ENCODE measurements at places on chromosomes 2 and 18.

DNA sequence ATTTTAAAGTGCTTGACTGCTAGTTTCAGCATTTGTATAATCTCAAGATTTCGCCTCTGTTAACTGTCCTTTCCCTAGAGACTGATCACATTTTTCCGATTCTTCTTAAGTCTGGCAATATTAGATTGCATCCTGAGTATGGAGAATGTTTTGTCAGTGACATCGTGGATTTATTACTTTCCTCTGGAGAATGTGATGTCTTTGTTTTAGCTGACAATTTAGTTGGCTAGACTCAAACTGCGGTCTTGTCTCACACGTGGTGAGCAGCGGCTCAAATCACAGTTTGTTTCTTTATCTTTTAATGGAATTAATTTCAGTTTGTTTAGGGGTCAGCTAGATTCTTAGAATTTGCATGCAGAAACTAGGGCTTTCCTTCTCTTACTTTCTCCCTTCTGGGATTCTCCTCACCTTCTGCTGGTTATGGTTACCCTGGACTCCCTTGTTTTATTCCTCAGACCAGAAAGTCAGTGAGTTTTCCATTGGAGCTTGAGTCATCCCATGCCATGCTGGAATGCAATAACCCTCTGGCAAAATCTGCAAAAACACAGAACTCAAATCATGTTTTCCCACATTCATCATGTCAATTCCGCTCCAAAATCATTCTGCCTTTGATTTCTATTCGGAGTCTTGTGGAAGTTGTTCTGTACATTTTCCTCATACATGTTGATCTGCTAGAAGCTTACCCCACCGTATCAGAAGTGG is 327.2 kb upstream of the TRIB2 start:
- no peak for DNase-seq

DNA sequence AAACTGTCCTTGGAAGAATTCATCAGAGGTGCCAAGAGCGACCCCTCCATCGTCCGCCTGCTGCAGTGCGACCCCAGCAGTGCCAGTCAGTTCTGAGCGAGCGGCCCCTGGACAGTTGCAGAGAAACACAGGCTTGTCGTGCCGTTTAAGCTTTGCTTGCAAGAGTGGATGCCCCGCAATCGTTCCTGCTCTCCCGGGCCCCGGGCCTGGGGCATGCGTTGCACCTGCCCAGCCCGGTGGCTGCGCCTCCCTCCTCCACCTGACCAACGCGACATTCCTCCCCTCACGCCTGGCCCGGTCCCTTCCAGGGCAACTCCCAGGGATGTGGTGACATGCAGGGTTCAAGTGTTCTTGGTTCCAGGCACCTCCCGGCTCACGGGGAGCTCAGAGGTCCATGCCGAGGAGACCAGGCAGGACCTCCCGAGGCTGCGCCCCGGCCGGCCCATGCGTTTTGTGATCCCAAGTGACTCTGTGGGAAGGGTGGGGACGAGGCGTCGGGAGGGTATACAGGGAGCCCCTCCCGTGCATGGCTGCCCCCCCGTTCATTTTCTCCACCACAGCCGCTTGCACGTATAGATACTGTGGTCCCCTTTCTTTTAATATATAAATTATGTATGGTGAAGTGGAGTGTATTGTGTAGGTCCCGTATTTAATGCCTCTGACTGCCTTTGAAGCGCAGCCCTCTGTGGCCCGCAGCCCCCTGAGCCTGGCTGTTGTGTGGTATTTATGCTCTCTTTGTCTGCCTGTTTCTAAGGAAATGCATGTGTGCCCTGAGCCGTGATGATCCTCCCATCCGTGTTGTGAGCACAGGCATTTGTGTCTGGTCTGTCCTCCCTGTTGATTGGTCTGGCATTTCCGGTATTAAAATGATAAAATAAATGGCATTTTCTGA is 21.2 kb downstream of the ODC1 start:
- DNase-seq, result no peak

DNA sequence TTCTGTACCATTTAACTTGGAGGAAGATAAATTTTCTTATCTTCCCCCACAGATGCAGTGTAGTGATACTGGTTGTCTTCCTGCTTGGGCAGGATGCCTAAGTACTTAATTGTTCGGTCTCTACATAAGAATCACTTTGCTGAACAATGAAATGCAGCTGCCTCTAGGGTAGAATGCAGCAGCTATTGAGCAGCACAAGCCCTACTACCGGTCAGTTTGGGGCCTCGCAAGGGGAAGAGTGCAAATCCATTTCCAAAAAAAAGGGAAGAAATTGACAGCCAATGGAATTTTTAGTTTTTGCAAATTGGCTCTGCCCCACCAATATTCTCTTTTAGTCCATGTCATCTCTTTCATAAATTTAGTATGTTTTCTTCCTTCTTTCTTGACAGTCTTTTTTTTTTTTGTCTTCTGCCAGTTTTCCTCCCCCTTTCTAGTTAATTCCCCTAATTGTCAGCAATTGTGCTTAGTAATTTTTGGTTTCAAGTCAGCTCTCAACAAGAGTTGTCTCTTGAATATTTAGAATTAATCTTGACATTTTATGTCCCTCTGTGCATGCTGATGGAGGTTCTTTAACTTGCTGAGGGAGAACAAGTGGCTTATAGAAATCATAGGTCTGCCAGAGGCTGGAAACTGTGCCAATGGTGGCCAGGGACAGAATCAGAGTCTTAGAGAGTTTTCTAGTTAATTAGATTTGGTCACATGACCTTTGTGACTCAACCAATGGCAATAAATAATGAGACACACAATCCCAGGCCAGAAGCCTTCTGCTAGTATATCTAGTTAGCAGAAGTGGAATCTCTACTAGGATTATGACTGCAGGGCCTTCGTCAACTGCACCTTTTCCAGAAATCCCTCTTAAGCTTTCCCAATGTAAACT is 270.0 kb downstream of the CTNNA2 start:
- no peak for DNase-seq

DNA sequence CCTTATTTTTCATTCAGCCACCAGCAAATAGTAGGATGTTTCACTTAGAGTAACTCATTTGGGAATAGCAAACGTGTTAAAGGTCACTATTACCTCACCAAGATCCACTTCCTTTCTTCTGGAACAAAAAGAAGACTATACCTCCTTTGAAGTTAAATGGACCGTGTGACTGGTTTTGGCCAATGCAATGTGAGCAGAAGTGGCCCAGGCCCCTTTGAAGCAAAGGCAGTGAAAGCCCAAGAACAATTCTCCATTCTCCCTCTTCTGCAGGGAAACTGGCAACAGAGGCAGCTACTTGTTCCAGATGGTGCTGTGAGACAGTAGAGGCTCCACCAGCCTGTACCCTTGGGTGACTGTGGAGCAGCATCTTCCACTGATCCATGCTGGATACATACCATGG is 11.3 kb upstream of the MALL start:
- no peak for DNase-seq

GRCh38 chr2:240458044-240458899 is 22.8 kb downstream of the GPC1 start:
- no peak for DNase-seq

GRCh38 chr18:7786569-7786968 is 219.5 kb downstream of the PTPRM start:
- DNase-seq, result no peak

DNA sequence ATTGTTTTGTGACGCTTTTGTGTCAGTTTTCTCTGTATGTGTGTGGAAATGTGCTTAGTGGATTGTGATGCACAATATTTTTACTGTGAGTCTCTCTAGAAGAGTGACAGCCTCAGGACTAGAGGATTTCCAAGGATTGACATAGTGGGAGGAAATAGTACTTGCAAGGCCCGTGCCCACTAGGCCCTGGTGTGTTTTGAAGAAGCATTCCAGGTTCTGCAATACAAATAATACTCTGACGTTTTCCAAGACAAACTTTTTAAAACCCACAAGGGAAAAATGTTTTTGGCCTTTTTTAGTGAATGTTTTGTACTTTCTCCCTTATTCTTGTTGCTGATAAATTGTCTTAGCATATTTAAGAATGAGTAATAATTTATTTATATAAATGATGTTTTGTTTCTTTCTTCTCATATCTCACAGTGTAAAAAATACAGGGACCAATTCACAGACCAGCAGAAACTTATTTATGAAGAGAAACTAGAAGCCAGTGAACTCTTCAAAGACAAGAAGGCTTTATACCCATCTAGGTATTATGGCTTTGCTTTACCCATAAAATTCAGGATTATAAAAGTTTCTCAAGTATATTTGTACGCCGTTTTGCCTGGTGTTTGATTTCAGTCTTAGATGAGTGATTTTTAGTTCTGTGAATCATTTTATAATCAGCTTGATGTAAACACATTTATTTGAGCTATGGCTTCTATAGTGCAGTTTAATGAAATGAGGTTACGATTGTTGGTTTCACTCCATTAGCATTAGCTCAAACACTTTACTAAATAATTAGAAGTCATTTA is 165.6 kb downstream of the MYO1B start:
- no peak for DNase-seq

DNA sequence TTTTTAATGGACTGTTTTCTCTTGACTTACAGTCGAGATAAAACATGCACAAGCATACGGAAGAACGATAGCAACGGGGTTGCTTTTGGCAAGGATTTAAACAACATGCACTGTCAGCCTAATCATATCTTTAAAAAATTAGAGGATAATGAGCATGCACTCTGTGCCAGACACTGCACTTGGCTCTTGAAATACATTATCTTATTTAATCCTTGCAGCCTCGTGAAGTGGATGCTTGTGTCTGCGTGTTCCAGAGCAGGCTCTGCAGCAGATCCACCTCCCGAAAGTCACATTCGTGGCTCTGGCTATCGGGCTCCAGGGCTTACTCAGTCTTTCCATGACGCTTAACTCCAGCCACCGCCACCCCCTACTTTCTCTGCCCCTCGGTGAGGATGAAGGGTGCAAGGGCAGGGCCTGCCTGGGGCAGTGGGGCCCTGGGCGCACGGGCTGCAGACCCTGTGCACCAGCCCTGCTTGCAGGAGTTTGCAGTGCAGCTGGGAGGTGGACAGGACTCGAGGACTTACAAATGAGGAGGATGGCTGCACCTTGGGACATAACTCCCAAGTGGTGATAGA is 61.7 kb downstream of the ACKR3 start:
- DNase-seq, result no peak

DNA sequence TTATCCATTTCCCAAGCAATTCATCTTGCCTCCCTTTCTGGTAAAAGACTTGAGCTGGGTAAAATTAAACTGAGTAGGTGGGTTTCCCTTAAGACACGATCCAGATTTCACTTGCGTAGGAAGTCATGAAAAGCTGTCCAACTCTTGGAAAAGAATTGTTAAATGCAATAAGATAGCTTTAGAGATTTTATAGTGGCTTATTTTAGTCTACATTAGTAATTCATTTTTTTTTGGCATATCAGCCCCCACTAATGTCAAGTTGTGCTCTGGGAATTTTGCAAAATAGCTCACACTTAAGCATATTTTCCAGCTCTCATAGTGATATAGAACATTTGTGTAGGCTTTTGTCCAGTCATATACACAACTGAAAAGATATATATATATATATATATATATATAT is 344.7 kb upstream of the FIGN start:
- DNase-seq, result no peak

DNA sequence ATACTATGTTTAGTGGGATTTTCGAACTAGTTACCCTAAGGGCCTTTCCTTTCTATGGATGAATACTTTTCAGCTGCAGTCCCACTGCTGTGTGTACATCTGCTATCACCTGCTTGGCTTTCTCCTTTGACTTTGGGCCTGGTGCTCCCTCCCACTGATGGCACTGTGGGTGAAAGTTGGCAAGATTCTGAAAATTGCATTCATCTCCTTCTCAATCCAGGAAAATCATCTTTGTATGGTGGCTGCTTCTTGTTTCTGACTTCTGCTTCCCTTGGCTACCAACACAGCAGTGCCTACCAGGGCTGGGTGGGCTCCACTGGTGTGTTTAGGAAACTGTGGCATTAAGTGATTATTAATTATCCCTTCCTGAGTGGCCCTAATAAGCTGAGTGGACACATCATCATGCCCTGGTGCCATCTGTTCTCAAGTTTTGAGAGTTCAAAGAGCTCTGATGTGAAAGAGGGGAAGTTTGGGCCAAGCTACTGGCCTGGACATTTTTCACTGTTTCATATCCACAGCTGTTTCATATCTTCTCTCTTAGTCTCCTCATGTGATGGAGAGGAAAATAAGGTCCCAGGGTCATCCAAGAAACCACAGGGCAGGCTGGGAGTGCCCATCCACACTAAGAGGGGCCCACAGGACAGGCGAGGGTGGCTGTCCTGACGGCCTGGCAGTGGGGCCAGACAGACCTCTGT is 16.7 kb downstream of the HK2 start:
- no peak for DNase-seq

GRCh38 chr18:75422341-75422910 is 5.1 kb downstream of the SMIM21 start:
- DNase-seq, result no peak

GRCh38 chr2:55441280-55441892 is 21.7 kb upstream of the CCDC88A start:
- no peak for DNase-seq

DNA sequence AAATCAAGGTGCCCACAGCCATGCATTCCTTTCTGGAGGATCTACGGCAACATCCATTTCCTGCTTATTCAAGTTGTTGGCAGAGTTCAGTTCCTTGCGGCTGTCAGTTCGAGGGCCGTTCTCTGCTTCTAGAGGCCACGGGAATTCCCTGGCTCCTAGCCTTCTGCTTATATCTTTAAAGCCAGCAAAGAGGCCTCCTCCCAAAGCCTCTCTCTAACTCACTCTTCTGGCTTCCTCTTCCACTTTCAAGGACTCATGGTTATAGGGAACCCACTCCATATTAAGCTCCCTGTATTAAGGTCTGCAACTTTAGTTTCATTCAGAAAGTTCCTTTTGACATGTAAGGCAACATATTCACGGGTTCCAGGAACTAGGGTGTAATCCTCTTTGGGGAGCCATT is 150.1 kb upstream of the RMP24 start:
- no peak for DNase-seq

GRCh38 chr18:32328379-32328778 is 138.5 kb downstream of the MEP1B start:
- no peak for DNase-seq

DNA sequence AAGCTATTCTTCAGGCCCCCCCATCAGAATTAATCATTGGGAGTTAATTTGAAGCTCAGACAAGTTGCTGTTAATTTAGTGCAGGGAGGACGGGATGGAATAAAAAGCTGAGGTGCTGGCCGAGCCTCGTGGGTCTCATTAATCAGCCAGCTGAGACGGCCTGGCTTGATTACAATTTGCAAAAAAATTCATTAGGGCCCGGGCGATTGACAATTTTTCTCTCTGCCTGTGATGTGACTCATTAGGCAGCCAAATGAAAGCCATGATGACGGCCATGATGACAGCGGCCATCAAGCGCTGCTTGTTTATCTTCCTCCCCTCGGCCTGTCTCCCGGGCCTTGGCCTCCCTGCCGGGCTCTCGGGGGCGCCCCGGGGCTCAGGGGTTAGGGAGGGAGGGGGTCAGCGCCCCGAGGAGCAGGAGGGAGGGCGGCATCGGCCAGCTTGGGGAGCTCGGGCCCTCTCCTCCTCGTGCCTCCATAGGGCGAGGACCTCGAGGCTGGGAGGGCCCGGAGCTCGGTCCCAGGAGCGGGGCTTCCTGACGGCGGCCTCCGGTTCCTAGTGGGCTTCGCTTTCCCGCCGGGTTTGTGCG is 5.2 kb downstream of the GBX2 start:
- no peak for DNase-seq

DNA sequence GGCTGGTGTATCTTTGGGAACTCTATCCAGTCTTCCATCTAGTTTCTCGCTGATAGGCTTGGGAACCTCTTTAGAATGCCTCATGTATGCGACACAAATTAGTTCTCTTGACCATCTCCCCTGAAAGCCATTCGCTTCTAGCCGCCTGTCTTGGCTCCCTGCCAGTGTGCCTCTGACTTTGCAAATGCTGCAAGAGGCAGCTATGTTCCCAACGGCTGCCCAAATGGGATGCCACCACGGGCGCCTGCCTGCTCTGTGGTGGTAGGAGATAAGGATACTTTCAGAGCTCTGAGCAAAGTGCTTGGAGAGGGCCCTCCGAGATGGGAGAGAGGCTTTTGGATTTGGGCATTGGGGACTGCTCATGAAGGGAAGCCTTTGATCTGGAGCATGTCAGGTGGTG is 77.7 kb upstream of the IGFBP5 start:
- DNase-seq, result no peak
